ENCODE measurements at places on chromosomes 2 and 18.

DNA sequence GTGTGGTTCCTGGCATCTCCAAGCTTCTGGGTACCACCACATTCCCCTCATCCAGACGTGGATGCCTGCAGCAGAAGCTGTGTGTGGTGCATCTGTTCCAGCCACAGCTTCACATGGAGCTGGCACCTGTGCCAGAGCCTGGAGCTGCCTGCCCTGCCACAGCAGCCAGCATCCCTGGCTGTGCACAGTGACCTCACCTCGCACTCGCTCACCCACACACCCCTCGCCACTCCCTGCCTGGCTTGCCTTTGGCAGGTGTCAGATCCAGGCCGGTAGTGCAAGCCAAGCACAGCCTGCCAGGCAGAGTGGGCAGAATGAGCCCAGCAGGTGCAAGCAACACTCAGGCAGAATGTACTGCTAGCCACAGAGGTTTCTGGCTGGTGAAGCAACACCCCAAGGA, 59.9 kb upstream of the DYNC1I2 start:
- DNase-seq, result no peak

DNA sequence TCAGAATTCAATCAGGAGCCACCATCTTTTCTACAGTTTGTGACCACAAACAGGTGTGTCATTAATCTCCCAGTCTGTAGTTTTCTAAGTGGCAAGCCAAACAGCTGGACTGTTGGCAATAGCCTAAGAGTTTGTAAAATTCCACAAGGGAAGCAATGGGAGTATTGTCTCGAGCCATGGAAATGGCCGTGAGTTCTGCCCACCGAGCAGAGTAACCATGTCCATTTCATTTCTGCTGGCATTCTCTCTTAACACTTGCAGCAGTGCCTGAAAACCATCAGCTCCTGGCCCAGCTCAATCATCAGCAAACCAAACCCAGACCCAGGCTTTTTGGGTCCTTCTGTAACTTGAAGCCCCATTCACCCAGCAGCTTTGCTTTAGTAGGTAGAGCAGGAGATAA, 387.8 kb upstream of the CDH7 start:
- no peak for DNase-seq

DNA sequence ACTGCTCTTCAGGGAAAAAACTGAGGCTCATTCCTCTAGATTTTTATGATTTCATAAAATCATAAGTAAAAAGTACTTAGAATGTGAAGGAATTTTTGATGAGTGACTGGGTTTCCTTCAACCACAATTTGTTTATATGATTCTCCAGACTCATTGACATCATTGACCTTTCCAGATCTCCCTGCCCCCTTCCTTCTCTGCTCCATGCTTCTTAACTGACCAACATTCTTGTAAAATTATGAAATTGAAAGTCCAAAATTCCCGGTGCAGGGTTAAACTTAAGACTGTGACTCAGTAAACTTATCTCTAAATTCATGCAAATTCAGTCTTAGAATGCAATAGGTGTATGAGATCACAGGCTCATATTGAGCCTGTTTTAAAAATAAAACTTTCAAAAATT, 648.9 kb downstream of the TDRD15 start:
- DNase-seq, result no peak

DNA sequence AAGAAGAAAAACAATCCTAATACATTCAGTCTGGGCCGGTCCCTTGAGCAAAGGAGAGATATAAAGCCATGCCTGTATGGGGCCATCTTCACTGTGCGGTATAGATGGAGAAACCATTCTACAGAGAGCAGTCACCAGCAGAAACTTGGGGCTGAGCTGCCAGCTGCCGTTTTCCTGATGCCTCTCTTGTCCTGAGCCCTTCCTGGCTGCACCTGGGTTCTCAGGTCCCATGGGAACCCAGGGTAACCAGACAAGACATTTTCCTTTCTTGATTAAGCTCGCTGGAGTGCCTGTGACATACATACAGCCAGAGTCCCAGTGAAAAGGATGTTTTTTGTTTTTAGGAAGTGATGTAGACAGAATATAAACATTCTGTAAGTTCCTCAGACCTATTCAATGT, 5.3 kb upstream of the METTL21A start:
- no peak for DNase-seq

DNA sequence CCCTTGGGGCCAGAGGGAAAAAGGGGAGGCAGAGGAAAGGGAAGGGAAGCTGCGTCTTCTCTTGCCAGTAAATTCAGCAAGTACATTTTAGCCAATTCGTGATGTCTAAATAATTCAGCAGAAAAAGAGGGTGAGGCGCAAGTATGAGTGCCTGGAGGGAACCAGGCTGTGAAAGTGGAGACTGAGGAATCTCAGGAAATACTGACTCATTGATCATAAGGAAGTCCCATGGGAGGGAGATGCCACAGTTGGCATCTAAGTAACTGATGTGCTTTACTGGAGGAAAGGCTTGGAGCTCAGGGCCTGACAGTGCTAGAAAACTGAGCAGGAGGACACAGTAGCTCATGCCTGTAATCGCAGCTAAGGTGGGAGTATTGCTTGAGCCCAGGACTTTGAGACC, 31.1 kb downstream of the KIF5C start:
- no peak for DNase-seq

- no peak for DNase-seq
Observed at GRCh38 chr2:66507673-66508201, 72.8 kb downstream of the MEIS1 start.

- DNase-seq, result no peak
Observed at GRCh38 chr18:56036741-56037140, 448.7 kb upstream of the TCF4 start.

DNA sequence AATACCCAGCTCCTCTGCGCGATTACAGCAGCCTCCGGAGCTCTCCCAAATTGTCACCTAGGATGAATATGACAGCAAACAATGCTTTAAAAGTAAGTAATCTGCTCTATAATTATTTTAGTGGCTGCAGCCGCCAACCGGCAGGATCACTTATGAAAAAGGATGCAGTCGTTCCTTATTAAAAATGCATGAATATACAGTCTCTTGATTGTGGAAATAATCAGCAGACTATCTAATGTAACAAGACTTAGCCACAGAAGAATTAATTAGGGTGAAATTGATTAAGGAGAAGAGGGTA, 71.8 kb upstream of the STPG4 start:
- DNase-seq, result no peak

DNA sequence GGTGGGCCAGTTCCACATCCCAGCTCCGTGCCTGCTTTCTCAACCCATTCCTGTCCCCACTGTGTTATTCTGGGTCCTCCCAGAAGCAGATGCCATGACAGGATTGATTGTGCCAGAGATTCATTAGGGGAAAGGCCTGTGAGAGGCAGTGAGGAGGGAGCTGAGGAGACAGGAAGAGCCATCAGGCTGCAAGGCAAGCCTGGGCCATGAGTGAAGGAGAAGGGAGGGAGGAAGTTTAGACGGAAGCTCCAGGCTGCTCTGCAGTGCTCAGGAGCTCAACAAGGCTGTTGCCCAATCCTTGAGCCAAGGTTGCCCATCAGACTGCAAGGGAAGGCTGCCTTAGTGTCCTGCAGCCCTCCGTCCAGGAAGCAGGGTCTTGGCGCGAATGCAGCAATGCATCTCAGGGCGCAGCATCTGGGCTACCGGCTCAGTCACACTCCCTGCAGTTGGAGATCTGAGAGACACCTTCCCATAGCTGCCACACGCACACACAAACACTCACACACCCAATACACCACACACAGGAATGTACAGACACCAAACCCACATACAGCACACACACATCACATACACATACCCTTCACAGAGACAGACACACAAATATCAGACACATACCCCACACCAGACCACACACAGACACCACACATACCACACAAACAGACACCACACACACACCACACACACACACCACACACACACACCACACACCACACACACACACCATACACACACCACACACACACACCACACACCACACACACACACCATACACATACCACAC, 139.5 kb upstream of the NDUFV2 start:
- DNase-seq, result no peak

- DNase-seq, result no peak
Observed at GRCh38 chr2:145555360-145555759, 1035.4 kb upstream of the ZEB2 start.

DNA sequence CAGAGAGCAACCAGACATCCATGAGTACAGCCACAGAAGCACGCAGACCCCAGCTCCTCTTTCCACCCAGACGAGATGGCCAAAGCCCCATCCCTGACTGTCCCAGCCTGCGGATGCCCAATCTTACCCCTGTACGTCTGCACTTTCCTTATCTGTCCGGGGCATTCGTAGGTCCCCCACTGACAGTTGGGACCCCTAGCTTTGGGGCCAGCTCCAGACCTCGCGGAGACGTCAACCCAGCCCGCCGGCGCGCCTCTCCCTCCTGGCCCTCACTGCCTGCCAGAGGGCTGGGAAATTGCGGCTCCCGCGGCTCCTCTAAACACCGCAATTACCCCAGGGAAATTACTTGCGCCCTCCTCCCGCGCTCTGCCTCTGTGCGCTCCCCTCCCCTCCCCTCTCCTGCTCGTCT, 2.3 kb downstream of the ECEL1 start:
- no peak for DNase-seq

DNA sequence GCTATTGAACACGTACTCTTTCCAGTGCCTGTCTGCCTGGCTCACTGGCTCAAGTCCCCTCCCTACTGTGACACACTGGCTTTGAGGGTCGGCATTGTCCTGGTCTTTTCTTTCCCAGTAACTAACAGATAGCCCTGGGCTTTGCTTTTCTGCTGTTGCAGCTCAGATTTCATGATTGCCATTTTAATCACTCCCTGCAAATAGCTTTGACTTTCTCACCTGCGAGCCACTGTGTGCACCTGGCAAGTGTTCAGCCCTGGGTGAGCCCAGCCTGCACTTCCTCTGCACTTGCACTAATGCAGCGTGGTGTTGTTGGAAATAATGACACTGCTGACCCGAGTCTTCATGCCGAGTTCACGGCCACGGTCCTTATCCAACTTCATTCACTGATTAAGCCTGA, 52.9 kb downstream of the DCDC2C start:
- no peak for DNase-seq

- DNase-seq, result no peak
Observed at GRCh38 chr2:16816016-16816415, 150.4 kb upstream of the CYRIA start.

- DNase-seq, result no peak
Observed at GRCh38 chr2:173441222-173441621, 86.5 kb downstream of the CDCA7 start.

DNA sequence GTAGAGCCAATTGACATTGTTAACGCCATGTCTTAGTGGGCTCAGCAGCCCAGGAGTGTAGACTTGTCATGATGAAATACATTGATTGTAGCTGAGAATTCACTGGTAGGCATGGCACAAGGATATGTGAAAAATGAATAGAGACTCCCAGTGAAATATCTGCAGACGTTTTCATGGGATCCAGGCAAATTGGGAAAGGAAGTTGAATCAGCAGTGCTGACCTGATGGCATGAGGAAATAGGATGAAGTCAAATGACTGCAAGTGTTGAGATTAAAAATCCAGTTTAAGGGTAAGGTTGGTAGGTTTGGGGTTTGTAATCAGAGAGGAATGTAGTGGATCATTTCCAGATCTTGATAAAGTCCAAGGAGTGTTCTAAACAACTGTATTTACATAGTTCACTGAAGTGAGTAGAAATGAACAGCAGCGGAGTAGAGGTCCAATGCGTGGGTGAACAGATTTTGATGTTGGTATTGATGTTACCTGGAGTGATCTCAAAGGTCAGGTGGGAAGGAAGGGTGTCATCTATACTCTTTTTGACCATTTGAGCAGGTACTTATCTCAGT, 24.6 kb downstream of the INSIG2 start:
- no peak for DNase-seq

GRCh38 chr2:175931805-175932204, 70.3 kb downstream of the LNPK start:
- no peak for DNase-seq

GRCh38 chr2:64626146-64626809, 27.4 kb downstream of the SERTAD2 start:
- DNase-seq, result no peak

DNA sequence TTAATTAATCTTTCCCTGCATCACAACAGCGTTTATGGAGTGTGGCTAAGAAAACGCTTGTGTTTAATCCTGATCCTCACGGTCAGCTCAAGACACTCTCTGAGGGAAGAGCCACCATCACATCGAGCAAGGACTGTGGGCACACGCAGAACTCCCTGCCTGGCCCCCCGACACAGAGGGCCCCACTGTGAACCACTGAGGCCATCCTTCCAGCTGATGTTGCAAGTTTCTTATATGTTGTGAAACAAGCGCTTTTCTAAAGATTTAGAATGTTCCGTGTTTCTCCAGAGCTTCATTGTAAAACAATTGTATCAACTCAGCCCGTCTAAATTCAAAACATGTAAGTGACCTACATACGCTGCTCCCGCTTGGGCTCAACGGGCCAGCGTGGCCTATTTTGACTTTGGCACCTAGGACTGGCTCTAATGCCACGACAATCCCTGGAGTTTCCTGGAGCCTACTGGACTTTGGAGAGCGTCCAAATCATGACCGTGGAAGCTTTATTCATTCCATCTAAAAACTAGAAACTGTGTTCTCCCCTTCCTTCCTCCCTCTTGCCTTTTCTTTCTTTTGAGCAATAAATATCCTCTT, 34.9 kb downstream of the SERPINE2 start:
- DNase-seq, result no peak

- DNase-seq, result peak; percentile 38
Observed at GRCh38 chr18:23422751-23423418, 30.2 kb upstream of the RIOK3 start.

DNA sequence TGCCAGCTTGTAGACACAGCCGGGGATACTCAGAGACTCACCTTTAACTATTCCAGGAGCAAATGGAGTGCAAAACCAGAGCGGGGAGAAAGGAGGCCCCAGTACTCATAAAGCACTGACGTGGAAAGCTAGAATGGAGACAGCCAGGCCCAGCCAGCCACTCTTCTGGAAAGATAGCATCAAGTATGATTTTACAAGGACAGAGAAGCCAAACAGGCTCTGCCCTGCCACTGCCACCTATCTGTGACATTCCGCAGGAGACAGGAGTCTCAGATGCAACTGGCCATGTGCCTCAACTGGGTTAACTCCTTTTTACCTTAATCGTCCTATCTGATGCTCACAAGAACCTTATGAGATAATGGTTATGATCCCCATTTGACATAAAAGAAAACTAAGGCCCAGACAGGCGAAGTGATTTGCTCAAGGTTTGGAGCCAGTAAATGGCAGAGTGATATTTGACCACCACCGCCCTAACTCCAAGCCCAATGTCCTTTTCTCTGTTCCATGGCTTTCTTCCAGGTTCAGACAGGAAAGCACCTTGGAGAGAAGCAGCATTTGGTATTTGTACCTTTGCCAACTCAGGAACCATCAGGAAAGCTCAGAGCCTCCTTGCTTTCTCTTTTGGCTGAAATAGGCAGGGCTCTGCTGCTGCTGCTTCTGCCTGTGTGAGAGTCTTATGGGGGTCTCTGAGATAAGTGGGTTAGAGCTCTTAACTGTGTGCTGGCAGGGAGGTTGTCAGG, 15.6 kb downstream of the KIF3C start:
- no peak for DNase-seq

- no peak for DNase-seq
Observed at GRCh38 chr2:27105981-27106380, 12.9 kb downstream of the CGREF1 start.

- no peak for DNase-seq
Observed at GRCh38 chr2:2890901-2891300, 486.7 kb downstream of the EIPR1 start.

GRCh38 chr2:162050513-162050961, 23.5 kb downstream of the DPP4 start:
- DNase-seq, result no peak
